ENCODE measurements at places on chromosomes 1 and 21. TPM values are rescaled to one million over a fixed set of nuclear protein-coding genes. Genes with fewer than 3 reads are reported as not detected.
A peak's percentile ranks its signal among the peaks of the same experiment; 100 is the strongest.

DNA sequence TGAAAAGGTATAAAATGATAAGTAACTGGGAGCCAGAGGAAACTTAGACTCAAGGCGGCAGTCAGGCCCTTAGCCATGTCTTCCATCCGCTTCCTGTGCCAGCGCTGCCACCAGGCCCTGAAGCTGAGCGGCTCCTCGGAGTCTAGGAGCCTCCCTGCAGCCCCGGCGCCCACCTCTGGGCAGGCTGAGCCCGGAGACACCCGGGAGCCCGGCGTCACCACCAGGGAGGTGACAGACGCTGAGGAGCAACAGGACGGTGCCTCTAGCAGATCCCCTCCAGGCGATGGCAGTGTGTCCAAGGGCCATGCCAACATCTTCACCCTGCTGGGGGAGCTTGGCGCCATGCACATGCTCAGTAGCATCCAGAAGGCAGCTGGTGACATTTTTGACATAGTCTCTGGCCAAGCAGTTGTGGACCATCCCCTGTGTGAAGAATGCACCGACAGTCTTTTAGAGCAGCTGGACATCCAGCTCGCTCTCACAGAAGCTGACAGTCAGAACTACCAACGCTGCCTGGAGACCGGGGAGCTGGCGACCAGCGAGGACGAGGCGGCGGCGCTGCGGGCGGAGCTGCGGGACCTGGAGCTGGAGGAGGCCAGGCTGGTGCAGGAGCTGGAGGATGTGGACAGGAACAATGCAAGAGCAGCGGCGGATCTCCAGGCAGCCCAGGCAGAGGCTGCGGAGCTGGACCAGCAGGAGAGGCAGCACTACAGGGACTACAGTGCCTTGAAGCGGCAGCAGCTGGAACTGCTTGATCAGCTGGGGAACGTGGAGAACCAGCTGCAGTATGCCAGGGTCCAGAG, at the start of gene BECN2:
Gene BECN2, plus strand, starts transcription at position 76 of the 803 bp plus-strand sequence. Its CDS starts 0 bp downstream, at position 76.
- DNase-seq = no peak

DNA sequence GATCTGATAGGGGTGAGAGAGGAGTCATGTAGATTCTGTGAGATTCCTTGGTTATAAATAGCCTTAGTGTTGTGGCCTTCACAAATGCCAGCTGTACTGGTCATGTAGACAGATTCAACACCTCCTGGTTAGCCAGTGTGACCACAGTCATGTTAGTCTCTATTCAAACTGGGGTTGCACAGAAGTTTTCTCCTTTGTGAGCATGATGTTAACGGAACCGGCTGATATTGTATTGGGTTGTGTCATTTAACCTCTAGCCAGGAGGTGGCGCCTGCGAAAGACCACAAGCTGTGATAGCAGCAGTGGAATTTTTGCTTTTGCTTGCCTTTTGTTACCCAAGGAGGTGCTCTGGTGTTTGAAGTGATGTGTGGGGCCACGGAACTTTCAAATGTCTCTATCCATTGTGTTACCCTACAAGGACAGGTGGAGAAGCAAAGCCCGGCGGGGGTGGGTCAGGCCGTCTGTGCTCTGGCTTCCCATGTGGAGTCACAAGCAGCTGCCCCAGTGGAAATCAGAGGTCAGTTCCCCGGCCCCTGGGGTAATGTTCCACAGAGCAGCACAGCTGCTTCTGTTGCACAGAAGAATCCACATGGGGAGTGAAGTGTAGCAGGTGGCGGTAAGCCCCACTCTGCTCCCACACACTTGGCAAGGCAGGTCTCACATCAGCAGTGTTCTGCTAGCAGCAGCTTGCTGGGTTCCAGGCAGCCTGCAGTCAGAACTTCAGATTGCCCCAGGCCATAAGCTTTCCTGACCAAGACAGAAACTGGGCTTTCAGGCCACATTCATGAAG, 112.6 kb downstream of the ADAMTS1 start:
- peak; percentile 35 for DNase-seq

DNA sequence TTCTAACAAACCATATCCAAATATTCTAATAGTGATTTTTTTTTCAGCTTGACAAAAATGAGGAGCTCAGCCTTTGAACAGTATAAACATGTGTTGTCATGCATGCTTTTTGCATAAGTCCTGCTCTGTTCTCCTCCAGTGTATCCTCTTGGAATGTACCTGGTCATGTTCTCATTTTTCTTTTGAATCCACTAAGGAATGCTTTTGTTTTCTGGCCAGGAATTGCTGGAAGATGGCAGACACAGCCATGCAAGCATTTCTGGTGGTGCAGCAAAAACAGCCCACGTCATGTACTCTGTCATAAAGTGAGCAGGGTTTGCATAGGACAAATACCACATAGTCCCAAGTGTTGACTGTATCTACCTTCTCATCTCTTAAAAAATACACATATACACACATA, 11.5 kb upstream of the PLD5 start:
- no peak for DNase-seq

DNA sequence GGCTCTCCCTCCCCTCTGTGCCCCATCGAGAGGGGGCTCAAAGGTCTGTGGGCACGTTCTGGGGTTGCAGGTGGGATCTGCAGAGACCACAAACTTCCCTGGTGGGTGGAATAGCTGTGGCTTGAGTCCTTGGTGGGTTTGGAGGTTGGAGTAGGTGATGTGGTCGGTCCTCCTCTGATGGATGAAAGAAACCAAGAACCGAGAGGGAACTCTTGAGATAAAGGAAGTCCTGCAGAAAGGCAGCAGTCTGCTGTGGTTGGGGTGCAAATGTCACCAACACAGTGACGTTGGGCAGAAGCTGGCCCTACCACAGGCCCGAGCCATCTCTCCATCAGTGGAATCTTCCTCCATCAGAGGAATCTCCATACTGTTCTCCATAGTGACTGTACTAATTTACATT, 171.8 kb downstream of the FCRL5 start:
- no peak for DNase-seq

DNA sequence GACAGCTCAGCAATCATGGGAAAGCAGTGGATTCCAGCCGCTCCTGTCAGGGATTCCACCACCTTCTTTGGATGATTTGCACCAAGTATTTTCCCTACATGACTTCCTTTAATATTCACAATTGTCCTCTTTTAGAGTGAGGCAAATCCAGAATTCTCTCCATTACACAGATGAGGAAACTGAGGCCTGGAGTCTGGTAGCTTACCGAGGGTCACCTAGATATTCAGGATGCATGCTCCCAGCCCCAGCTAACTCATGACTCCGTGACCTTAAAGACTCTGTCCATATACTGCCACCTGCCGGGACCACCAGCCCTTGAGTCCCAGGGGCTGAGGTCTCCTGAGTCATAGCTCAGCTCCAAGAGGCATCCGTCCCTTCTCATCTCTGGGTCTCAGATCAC, 80.6 kb downstream of the CAPZB start:
- DNase-seq = no peak

GRCh38 chr1:226397011-226397926, 10.6 kb downstream of the PARP1 start:
- DNase-seq = no peak

GRCh38 chr1:212635141-212635631, 26.6 kb downstream of the ATF3 start:
- no peak for DNase-seq

DNA sequence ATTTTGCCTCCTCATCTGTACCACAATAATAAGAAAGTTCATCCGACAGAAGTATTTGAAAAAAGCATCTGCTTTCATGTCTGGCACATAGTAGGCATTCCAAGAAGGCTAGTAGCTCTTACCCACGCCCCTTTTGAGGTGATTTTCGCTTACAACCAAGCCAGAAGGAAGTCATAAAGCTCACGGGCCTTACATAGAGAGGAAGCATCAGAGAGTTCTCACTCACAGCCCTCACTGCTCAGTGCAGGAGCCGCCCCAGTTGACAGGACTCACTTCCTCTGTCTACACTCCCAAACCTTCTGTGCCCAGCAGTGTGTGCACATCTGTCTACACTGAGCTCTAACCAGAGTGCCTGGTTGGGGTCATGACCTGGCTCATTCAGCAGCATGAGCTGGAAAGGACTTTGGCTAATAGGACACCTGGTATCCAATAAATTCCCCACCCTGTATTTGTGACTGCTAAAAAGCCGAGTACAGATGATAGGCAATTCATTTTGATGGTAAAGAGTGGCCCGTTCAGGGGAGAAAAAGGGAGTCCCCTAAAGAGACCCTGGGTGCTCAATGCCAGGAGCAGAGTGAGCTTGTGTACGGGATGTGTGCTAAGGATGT, 36.8 kb upstream of the DUSP10 start:
- DNase-seq = no peak

RNPC3 gene
- 12.4 TPM for total RNA-seq

GNG4 gene
- total RNA-seq = not detected

All from psoas muscle (tissue), 8 donors.